Activated CD8-positive, alpha-beta memory T cell treated with anti-CD3 and anti-CD28 coated beads for 1 hour (primary cell): ENCODE measurements at places on chromosomes 7 and 10.

DNA sequence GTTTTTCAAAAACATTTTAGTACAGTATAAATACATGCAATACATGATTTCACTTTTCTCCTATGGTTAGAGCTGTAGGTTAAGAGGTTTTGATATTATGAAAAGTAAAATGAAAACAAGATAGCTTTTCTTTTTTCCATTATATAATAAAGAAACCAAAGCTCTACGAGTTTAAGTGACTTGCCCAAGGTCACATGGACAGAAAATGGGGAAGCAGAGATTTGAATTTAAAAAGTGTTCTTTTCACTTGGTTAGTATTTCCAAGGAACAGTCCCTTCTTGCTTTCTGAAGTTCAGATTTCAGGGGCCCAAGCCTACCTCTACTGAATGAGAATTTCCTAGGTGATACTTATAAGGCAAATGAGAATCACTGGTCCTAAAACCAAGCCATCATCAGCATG is 13.2 kb upstream of the MAP3K8 start:
- no peak for DNase-seq

DNA sequence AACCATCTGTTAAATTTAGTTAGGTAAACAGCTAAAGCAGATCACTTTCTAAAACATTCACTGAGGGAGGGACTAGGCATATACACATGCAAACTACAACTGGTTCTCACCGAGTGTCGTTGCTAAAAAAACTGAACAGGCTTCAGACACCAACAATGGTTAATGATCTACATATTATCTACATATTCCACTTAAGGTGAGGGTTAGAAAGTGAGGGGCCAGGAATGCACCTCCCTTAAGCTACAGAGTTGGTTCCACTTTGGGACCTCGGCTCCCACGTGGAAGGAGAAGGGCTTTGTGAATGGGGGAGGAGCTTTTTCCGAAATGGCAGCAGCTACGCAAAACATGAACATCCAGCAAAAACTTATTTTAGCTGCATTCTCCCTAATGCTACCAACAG is 5.8 kb downstream of the CTBP2 start:
- no peak for DNase-seq

- no peak for DNase-seq
These were observed 45.5 kb downstream of the AOC1 start for GRCh38 chr7:150897502-150898474.

- no peak for DNase-seq
These were observed 44.8 kb downstream of the PRKCQ start for GRCh38 chr10:6535156-6535764.

DNA sequence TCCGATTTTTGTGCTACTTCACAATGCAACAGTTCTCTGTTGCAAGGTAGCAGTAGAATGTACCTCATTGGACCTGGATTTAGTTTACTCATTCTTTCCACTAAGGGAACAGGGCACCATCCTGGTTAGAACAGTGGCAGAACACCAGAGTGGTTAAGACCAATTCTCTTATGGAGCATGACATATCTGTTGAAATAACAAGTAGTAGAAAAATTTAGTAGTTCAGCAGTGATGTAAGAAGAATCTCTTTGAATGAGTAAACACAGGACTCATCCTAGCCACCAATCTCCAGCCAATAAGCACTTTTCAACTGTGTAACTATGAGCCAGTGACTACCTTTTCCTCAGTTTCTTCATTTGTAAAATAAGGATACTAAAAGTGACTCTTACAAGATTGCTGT is 2.4 kb downstream of the ANKRD22 start:
- no peak for DNase-seq

DNA sequence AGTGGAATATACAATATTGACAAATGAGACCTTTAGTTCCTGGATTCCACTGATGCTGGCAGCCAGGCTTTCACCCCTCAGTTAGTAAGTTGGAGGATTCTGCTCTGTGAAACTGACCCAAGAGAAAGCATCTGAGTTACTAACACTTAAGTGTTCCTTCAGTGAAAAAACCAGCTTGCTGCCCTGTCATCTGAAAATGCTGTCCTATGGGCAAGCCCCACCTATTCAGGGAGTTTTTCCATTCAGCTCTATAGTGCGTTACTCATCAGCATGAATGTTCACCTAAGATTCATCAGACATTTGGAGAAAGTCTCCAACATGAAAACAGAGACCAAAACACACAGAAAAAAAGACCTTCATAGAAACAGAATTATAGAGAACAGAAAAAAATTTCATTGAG is 37.9 kb downstream of the PRPF18 start:
- DNase-seq = no peak
